Upper lobe of left lung (tissue), 6 donors: ENCODE measurements at places on chromosomes 1 and 21.

- DNase-seq = no peak
Measured at GRCh38 chr1:204081791-204082513, 9.0 kb downstream of the SOX13 start.

GRCh38 chr1:29304025-29304684 lies 67.8 kb downstream of the PTPRU start:
- no peak for DNase-seq

GRCh38 chr21:32412162-32413014 lies at the start of gene EVA1C:
Gene EVA1C, plus strand, starts transcription at chr21:32412706. Its CDS starts 148 bp downstream, at chr21:32412854.
- DNase-seq = peak; percentile 60

GRCh38 chr1:167670563-167670962 lies 40.5 kb downstream of the RCSD1 start:
- no peak for DNase-seq

DNA sequence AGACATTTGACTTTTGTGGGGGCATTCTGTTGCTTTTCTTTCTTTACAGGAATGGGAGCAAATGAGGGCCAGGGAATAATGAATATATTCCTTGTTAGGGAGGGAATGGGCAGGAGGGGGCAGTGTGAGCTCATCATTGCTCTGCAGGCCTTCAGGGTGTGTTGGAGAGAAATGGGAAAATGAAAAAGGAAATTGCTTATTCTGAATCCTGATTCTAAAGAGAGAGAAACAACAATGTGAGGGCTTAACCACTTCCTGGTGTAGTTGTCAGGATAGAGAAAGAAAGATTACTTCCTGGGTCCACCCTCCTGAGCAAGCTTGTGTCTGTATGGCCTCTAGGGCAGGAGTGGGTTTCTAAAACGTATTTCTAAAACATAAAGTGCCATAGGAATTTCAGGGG lies 28.3 kb downstream of the VANGL2 start:
- peak; percentile 51 for DNase-seq

DNA sequence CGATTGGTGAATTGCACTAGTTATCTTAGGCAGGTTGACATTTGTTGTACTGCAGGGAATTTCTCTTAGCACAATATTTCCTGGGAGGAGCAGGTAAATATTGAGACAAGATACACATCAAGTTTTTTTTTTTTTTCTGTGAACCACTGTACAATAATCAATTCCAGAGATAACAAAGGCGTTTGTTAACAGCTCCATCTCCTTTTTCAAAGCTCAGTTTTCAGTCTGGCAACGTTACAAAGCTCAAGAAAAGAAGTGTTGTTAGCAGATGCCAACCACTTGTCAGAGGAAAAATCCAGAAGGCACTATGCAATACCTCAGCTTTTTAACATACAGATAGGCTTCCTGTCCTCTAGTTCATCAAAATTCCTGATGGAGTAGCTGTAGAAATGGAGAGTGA lies 40.9 kb upstream of the DAB1 start:
- DNase-seq = no peak

DNA sequence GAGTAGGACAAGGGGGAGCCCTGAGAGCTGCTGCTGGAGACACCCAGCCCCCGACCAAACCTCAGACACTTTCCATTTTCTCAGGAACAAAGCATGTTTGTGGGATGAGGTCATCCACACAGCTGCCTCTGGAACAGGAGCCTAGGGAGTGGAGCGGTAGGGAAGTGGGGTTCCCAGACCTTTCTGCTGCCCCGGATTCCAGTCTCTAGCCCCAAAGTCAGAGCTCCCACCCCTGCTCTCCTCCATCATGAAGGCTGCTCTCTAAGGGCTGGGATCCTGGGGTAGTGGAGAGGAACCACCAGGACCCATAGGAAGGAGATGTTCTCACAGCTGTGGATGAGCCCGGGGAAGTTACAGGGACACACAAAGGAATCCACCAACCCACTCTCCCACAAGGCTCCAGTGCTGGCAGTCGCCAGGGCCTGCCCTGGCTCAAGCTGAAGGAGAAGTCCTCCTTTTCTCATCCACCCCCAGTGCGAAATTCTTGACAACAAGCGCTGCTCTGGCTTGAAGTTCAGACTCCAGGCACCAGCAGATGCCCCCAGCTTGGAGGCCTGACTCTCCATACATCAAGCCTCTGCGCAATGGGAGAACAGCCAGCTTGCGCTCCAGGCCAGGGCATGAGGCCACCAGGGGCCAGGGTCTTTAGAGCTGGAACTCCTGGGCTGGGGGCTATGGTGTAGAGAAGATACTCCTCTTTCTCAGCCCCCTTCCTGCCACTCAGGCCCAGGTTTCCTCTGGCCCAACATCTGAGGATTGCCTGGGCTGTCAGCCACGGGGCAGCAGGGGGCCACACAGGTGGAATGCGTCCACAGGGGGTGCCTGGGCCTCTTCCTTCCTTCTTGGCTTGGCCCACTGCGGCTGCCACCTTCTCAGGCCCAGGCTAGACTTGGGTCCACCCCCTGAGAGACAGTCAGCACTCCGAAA lies 4.5 kb downstream of the FHL3 start:
- no peak for DNase-seq

DNA sequence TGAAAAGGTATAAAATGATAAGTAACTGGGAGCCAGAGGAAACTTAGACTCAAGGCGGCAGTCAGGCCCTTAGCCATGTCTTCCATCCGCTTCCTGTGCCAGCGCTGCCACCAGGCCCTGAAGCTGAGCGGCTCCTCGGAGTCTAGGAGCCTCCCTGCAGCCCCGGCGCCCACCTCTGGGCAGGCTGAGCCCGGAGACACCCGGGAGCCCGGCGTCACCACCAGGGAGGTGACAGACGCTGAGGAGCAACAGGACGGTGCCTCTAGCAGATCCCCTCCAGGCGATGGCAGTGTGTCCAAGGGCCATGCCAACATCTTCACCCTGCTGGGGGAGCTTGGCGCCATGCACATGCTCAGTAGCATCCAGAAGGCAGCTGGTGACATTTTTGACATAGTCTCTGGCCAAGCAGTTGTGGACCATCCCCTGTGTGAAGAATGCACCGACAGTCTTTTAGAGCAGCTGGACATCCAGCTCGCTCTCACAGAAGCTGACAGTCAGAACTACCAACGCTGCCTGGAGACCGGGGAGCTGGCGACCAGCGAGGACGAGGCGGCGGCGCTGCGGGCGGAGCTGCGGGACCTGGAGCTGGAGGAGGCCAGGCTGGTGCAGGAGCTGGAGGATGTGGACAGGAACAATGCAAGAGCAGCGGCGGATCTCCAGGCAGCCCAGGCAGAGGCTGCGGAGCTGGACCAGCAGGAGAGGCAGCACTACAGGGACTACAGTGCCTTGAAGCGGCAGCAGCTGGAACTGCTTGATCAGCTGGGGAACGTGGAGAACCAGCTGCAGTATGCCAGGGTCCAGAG lies at the start of gene BECN2:
BECN2 (plus strand) TSS at position 76 of the 803 bp plus-strand sequence; CDS start at position 76, 0 bp downstream.
- DNase-seq = peak; percentile 77

DNA sequence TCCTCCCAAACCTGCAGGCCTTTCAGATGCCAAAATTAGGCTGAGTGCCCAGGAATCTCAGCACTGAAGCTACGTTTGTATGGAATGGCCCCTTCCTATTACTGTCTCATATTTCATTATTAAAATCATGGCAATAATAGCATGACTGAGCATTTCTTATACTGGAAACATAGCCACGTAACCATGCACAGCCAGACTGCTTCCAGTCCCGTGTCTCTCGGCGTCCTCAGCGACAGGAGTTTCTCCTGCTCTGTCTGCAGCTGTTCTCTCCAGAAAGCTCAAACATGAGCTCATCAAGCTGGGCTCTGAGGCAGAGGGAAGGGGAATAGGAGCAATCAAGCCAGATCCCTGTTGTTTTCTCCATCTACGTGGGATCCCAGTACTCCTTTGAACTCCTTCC lies 104.0 kb downstream of the CDC7 start:
- no peak for DNase-seq

- no peak for DNase-seq
Measured at GRCh38 chr21:32308696-32309095, 10.0 kb downstream of the MRAP start.

DNA sequence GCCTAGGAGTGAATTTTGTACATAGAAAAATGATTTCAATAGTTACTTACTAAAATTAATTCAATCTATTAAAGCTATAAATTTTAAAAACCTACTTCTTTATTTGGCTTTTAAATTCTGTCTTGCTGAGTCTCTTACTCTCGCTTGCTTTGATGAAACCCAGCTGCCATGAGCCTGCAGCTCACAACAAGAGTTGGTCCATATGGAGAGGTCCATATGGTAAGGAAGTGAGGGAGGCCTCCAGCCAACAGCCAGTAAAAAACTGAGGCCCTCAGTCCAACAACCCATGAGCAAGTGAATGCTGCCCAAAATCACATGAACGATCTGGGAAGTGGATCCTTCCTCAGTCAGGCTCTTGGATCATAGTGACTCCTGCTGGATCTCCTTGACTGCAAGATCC lies 89.9 kb upstream of the CXADR start:
- no peak for DNase-seq

DNA sequence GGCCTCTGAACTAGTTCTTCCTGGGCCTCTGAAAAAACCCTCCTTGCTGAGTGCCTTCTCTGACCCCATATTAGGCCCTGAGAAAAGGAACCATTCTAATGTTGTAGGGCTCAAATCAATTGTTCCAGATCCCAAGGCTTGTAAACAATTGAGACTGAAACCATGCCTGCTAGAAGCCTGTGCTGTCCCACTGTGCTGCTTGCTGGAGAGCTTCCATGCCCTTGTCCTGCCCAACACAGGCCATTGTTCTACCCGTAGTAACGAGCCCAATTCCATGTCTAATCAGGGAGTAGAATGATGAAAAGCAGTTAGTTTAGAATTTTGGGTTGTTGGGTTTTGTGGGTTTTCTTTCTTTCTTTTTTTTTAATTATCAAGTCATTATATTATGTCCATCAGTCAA lies 47.4 kb downstream of the ZNF281 start:
- no peak for DNase-seq

- no peak for DNase-seq
Measured at GRCh38 chr1:212531796-212532195, 76.8 kb upstream of the ATF3 start.

DNA sequence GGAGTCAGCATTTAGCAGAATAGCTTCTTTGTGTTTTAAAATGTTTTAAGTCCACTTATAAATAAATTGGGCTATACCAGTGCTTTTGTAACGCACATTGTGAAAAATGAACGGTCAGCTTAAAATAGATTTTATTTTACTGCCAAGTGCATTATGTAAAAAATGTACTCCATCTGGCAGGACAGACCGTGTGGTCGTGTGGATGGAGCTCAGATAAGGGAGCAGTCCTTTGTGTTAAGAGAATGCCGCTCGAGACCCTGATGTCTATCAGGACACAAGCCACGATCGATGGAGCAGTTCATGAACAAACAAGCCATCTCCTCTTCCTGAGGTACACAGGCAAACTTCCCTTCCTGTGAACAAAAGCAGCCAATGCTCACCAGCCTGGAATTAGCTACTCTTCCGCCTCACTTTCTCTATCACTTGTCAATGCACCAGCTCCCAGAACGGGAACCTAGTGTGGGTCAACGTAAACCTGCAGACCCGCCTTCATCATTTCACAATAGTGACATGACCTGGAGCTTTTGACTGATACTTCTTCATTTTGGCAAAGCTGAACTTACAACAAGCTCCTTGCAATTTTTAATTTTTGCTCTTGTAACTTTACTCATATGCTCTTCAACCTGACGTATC lies 243.5 kb downstream of the TGFB2 start:
- DNase-seq = no peak

DNA sequence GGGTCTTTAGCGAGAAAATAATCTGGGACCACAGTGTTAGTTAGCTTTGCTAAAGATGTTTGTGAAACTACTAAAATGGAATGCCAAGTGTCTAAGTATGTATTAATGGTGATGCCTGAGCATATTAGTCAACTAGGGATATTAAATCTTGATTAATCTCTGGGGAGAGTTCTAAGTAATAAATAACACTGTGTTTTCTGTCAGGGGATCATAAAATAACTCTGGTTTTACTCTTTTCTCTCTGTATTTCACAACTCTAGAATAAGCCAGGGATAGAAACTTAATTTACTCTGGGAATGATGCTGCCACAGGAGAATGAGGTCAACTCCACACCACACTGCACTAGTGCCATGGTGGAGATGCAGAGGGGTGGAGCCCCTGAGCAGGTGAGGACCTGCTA lies 399.2 kb downstream of the PTBP2 start:
- DNase-seq = no peak

GRCh38 chr1:55815745-55816455 lies 600.7 kb upstream of the USP24 start:
- DNase-seq = no peak

- DNase-seq = no peak
Measured at GRCh38 chr1:165371588-165372225, 15.2 kb upstream of the LMX1A start.

- no peak for DNase-seq
Measured at GRCh38 chr1:73842436-73842835, 355.5 kb downstream of the LRRIQ3 start.

GRCh38 chr1:223307544-223307943 lies 56.4 kb downstream of the SUSD4 start:
- DNase-seq = no peak

DNA sequence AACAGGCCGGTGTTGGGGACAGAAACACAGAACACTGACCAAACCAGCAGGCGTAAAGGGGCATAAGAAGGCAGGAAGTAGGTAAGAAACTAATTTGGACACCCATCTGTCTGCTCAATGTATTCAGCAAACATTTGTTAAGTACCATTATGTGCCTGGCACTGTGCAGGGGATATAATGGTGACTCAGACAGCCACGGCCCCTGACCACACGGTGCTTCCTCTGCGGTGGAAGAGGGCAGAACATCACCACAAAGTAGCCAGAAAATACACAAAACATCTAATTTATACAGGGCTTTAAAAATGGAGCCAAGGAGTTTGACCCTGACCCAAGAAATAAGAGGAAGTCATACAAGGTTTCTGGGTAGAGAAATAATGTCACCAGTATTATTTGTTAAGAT lies 12.9 kb downstream of the DNAJC11 start:
- no peak for DNase-seq

DNA sequence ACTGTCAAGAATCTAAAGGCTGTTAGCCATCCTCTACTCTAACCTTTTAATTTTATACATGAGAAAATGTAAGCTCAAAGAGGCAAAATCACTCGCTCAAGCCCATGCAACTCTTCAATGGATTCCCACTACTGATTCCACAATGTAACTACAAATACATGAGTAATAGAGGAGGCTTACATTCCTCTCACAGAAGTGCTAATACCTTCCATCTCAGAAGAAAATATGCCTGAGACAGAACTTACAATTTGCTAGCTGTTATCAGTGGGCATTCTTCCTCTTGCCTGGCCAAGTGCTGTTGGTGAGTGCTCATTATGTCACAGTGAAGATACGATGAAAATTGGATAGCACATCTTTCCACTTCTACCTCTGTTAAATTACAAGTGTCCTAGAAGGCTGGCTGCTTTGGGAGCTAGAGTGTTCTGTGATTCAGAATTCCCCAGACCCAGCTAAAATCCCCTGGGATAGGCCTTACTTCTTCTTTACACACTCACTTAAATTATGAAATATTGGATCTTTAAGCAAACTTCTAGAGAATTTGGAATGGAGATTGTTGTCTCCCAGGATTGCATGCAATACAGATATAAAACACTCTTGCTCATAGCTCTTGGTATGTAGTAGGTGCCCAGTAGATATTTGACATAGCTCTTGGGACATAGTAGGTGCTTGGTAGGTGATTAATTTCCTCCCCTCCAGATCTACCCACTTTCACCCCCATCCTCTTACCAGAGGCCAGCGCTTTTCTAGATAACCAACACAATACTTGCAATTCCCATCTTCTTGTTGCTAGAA lies 24.1 kb downstream of the BCL9 start:
- no peak for DNase-seq
